ENCODE measurements at places on chromosomes 2 and 18.

- DNase-seq, result no peak
Observed at GRCh38 chr2:74191596-74192380, 6.6 kb upstream of the MTHFD2 start.

- peak; percentile 95 for DNase-seq
Observed at GRCh38 chr2:128304715-128305554, 13.7 kb downstream of the HS6ST1 start.

- no peak for DNase-seq
Observed at GRCh38 chr2:110853516-110853915, 121.1 kb downstream of the ACOXL start.

DNA sequence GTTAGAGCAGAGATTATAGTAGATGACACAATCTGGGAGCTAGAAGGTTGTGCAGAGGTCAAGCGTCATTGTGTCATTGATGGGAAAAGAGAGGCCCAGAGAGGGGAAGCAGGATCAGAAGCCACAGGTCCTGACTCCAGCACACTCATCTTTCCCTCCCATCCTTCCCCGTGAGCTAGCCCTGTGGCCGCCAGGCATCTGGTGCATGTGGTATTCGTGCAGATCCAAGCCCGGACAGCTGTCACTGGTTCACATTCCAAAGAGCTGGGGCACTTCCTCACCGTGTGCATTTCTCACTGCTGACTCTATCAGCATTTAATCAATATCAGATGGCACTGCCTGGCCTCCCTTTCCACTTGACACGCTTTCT, 94.1 kb upstream of the THOC1 start:
- peak; percentile 79 for DNase-seq

DNA sequence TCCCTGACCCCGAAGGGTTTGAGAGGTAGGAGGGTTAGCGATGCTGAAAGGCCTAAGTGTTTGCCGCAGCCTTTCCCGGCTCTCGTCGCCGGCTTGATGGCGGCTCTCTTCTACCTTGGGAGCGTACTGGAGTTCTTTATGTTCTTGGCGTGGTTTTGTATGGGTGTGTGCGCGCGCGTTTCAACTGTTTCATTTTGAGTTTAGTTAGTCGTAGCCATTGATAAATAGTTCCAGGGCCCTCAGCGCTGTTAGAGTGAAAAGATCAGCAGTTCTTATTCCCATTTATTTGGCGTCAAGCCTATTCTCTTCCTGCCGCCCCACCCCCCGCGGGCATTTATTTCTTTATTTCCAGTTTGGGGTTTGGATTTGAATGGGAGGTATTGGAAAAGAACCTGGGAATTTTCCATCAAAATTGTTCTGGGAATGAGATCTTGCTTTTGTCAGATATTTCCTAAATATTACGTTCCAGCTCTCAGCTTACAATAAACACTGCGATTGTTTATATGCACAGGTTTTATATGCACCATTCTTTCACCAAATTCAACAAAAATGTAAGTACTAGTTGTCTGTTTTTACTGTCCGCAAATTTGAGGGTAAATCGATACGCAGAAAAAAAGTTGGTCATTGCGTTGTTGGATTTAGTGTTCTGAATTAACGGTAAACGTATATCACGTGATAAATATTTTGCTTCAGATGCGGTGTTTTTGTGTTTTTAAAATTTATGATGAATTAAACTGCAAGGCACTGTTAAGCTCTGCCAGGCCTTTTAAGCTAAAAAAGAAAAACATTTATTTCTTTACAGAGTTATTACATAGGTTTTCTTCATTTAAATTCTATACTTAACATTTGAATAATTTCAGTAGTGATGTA, 954 bp downstream of the CCNT2 start:
- DNase-seq, result no peak

- no peak for DNase-seq
Observed at GRCh38 chr2:96730212-96730611, 9.7 kb downstream of the LMAN2L start.

- no peak for DNase-seq
Observed at GRCh38 chr18:3985664-3986063, 469.4 kb downstream of the DLGAP1 start.

DNA sequence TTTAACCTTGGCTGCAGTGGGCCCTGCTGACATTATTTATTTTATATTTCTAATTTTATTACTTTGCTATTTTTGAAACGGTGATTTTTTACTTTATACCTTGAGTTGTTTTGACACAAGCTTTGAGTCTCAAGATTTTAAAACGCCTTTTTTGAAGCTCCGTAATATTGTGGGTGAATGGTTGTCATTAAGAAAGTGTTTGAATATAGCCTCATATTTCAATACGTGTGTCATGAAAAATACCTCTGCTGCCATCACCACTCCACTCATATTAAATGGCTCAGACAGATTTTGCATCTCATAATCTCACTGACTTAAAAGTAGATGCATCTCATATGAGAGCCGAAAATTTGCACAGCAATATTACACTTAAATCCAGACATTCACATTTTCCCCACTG, 106.6 kb downstream of the CTNNA2 start:
- DNase-seq, result no peak

GRCh38 chr2:49616800-49617199, 462.5 kb upstream of the FSHR start:
- DNase-seq, result peak; percentile 2

- no peak for DNase-seq
Observed at GRCh38 chr2:78132391-78133370, 610.5 kb upstream of the LRRTM4 start.

- no peak for DNase-seq
Observed at GRCh38 chr18:22422909-22423548, 5.3 kb upstream of the CTAGE1 start.

- no peak for DNase-seq
Observed at GRCh38 chr2:162490052-162490717, 146.3 kb downstream of the GCA start.

DNA sequence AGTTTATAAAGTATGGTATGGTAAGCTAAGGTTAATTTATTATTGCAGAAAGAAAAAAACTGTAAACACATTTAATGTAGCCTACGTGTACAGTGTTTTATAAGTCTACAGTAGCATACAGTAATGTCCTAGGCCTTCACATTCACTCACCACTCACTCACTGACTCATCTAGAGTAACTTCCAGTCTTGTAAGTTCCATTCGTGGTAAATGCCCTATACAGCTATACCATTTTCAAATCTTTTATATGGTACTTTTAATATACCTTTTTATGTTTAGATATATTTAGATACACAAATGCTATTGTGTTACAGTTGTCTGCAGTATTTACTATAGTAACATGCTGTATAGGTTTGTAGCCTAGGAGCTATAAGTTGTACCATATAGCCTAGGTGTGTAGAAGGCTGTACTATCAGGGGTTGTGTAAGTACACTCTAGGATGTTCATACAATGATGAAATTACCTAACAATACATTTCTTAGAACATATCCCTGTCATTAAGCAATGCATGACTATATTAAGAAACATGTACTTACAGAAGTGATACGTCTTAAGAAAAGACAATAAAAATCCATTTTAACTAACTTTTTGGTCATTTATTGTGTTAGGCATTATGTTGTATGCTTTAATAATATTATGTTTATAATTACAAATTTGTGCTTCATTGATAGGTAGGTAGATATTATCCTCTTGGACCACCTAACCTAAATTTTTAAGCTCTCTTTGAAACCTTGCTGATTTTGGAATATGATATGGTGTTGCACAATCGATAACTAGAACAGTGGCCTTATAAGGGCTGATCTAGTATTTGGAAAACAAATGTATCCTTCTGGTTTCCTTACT, 51.9 kb downstream of the VRK2 start:
- peak; percentile 17 for DNase-seq

GRCh38 chr2:198795419-198795818, 662.3 kb downstream of the SATB2 start:
- DNase-seq, result no peak

GRCh38 chr2:195925120-195925519, 143.5 kb downstream of the DNAH7 start:
- no peak for DNase-seq

GRCh38 chr2:218631837-218632236, 24.1 kb downstream of the PLCD4 start:
- DNase-seq, result no peak

GRCh38 chr2:183072177-183072576, 6.4 kb upstream of the DUSP19 start:
- DNase-seq, result no peak

DNA sequence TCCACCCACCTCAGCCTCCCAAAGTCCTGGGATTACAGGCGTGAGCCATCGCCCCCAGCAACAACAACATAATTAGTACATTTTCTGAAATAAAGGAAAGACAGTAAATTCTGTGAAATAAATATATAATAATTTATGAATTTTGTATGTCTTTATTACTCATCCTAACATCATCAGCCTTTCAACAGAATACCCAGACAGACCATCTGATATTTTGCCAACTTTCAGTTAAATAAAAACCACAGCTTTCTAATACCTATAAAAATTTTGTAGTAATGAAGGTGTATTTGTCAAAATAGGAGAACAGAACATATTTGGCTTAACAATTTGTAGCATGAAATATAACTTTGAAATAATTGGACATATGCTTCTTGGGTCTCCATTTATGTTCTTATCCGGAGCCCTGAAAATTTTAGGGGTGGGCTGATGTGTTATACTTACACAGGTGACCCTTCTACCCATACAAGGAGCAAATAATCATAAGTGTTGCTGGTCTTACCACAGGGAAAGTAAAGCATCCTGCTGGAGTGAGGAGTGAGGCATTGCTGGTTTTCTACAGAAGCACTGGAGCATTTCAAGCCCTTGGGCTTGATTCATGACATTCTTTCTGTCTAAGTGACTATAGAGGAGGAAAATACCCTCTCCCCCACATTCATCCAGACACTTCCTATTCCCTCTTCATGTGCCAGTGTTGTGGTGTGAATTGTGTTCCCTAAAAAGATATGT, 99.3 kb downstream of the SPOPL start:
- DNase-seq, result no peak

DNA sequence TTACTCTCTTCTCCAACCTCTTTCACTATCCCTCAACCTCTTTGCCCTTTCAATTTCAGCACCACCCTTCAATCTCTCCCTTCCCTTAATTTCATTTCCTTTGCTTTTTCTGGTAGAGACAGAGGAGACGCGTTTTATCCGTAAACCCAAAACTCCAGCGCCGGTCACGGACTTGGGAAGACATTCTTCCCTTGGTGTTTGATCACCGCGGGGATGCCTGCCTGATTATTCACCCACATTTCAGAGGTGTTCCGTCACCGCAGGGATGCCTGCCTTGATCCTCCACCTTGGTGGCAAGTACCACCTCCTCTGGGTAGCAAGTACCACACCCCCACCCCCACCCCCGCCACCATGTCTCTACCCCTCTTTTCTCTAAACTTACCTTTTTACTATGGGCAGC, 669.4 kb upstream of the PKDCC start:
- no peak for DNase-seq

All from fibroblast of the conjunctiva (primary cell).